Mononuclear cell (primary cell): ENCODE measurements at places on chromosomes 12 and 14. TPM values are rescaled to one million over a fixed set of nuclear protein-coding genes. Genes with fewer than 3 reads are reported as not detected.

PMCH gene
- total RNA-seq: not detected

ARHGEF25 gene
- 0.31 TPM for total RNA-seq

ACRBP gene
- 24.1 TPM for total RNA-seq

TAS2R10 gene
- total RNA-seq: 0.31 TPM

A2M gene
- not detected for total RNA-seq

KIF21A gene
- 9.6 TPM for total RNA-seq

ACSS3 gene
- total RNA-seq: 0.10 TPM

CMA1 gene
- not detected for total RNA-seq

CREBL2 gene
- 19.6 TPM for total RNA-seq

SERPINA1 gene
- 453 TPM for total RNA-seq

STAT2 gene
- total RNA-seq: 95.2 TPM

LRFN5 gene
- not detected for total RNA-seq

TSHR gene
- 0.21 TPM for total RNA-seq

KLRK1 gene
- 41.9 TPM for total RNA-seq

WNT5B gene
- total RNA-seq: not detected

ZNF84 gene
- total RNA-seq: 26.0 TPM

TSPAN8 gene
- not detected for total RNA-seq

TTC9 gene
- total RNA-seq: 6.6 TPM

AKAP3 gene
- 1.4 TPM for total RNA-seq

LHX5 gene
- not detected for total RNA-seq

PARP11 gene
- 12.2 TPM for total RNA-seq

FAM181A gene
- total RNA-seq: not detected

WSB2 gene
- total RNA-seq: 21.1 TPM

SERPINA5 gene
- total RNA-seq: not detected

TROAP gene
- total RNA-seq: 0.31 TPM

SPIC gene
- total RNA-seq: not detected

ART4 gene
- total RNA-seq: not detected

STYX gene
- 25.2 TPM for total RNA-seq

ZFHX2 gene
- total RNA-seq: under 0.01 TPM

DNAH10 gene
- 0.21 TPM for total RNA-seq
